Astrocyte of the cerebellum (primary cell): ENCODE measurements at places on chromosomes 6 and 20.

DNA sequence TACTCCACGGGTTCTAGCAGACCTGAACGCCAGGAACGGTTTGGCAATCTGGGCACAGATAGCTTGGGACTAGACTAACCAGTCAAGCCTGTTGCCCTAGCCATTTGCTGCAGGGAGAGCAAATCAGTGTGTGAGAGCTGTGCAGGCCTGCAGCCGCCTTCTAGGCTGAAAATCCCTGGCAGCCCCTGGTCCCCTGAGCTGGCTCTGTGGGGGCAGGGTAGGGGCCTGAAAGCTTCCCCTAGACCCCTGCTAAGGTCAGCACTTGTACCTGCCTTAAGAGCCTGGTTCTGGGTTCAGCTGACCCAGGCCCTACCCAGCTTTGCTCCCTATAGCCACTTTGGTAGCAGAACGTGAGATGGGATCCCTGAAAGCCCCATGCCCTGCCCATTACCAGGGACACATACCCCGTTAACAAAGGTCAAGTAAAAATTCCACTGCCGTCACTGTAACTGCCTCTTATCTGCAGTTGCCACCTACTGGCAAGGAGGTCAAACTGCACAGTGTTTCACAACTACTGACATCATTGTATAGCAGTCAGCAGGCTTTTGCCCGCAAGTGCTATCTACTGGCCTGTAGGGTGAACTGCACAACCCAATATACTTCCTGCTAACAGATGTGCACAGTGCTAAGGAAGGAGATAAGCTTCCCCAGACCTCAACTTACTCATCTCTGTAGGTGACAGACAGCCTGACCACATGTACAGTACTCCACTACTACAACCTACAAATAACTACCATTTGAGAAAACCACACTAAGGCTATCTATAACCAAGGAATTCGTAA lies 95.1 kb upstream of the OLIG3 start:
- no peak for DNase-seq

GRCh38 chr6:24972311-24972958 lies 36.7 kb upstream of the RIPOR2 start:
- DNase-seq: no peak

DNA sequence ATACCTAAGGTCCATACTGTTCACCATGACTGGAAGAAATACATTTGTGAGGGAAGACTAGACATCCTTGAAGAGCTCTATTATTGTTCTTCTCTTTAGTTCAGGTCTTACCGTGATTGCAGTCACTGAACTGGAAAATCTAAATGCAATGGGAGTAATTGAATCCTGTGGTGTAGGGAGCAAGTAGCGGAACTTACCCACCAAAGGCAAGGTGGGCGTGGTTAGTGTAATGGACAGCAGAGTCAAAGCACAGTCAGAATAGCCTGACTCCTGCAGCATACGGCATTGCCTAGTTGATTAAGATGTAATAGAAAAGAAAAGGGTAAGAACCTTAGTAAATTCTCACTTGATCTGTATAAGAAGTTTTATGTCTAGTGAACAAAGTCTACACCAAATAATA lies 679.7 kb upstream of the EPHA7 start:
- DNase-seq: no peak

DNA sequence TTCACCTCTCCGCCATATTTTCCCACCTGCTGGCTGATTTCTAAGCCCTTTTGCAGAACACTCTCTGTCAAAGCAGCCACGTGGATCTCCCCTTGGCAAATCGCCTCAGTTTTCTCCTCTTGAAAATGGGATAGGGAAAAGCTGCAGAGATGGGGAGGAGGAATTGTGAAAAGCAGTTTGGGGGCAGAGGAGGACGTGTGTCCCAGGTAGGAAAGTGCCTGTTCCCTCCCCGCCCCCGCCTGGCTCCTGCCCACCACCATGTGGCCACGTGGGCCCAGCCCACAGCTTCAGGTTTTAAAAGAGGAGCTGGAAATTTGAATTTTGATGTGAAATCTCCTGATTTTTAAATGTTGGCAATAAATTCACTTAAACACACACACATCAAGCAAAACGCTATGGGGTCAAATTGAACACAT lies 3.6 kb upstream of the CEBPB start:
- no peak for DNase-seq

- no peak for DNase-seq
Measured at GRCh38 chr6:165559632-165560031, 103.4 kb downstream of the PDE10A start.

DNA sequence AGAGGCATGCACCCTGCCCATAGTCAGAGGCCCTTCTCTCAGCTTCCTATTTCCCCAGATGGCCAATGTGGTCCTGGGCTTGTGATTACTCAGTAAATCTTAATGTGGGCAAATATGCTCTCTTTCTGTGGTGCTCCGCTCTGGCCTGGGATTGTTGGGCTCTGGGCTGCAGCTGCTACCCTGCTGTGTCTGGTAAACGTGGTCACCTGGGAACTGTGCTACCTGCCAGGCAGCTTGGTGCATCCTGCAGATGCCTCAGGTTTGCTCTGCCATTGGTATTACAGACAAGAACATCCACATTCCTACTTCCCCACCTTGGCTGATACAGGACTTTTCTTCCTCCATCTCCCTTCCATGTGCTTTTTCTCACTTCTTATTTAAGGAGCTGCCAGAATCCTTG lies 611.5 kb upstream of the IMPG1 start:
- DNase-seq: no peak

GRCh38 chr6:108610957-108611586 lies 50.4 kb downstream of the FOXO3 start:
- DNase-seq: no peak

GRCh38 chr6:162621246-162621645 lies 106.3 kb downstream of the PRKN start:
- peak; percentile 53 for DNase-seq

- peak; percentile 3 for DNase-seq
Measured at GRCh38 chr6:72218125-72218524, 331.8 kb downstream of the RIMS1 start.

DNA sequence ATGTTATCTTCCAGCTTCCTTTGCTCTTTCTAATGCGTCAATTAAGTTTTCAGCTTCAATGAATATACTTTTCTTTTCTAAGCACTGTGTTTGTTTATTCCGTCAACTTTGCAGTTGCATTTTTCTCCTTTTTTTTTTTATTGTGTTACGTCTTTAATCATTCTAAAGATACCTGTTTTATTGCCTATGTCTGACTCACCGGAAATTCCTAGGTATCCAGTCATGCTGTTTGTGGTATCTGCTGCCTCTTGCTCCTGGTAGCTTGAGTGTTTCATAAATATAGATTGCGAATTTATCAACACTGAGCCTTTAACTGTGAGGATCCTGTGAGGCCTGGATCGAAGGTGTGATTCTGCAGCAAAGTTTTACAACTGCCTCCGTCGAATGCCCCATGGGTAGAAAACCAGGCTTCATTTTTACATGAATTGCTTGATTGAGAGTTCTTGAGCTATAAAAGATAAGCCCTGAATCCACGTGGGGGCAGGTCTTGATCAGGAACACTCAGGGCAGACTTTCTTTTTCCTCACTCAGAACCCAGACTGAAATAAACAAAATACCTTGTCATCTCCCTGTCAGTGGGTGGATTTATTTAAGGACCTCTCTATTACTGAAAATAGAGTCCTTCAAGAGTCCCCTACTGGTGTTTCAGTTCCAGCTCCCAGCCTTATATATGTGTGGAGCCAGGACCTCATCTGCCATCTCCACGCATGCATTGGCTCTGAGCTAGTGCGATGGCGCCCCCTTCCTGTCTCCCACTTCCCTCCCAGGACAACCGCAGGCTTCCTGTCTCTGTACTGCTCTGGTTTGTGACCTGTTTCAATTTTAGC lies 60.1 kb upstream of the LRRC1 start:
- peak; percentile 71 for DNase-seq

DNA sequence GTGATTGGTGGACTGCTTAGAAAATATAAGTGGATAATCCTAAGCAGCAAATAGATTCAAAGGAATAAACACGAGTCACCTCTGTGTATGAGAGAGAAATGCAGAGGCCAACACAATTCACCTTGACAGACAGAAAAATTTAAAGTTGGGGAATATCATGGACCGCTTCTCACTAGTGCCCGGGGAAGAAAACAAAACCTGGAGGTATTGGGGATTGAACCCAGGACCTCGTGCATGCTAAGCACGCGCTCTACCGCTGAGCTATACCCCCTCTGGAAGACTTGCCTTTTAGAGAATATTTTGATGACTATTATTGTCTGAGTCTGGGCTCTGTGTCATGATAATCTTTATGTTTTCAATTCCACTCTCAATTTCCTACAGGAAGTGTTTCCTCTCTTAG lies 111.9 kb downstream of the TRIM27 start:
- no peak for DNase-seq

DNA sequence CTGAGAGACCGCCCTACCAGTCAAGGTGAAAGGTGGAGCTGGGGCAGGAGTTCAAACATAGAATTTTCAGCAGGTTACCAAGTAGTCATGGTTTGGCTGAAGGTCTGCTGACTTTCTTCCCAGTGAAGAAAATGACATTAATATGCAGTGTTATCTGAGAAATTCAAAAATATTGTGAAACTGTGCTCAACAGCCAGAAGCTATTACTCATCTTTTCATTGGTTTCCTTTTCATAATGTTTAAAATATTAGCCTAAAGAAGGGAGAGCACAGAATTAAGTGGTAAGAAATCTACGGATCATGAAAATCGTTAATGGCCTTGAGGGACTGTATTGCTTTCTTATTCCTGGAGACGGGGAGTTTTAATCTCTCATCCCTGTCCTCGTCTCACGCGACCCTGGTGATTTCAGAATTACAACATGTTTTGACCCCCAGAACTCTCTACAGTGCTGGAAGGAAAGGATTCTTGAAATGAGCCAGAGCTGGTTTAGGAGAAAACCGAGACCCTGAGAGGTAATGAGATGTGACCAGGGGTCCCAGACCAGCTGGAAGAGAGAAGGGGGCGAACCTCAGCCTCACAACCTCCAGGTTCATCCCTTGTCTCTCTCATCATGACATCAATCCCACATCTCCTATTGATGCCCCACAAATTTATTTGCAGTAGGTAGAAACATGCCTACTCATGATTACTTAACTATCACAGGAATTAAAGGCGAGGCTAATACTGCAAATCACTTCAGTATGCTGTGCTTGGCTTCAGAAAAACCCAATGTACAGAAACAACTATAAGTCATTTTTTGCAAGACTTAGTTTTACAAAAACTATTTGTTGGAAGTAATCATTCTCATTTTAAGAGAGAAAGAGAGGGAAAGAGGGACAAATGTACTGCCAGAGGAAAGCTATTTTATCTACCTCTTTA lies 209.5 kb downstream of the FNDC1 start:
- DNase-seq: no peak

DNA sequence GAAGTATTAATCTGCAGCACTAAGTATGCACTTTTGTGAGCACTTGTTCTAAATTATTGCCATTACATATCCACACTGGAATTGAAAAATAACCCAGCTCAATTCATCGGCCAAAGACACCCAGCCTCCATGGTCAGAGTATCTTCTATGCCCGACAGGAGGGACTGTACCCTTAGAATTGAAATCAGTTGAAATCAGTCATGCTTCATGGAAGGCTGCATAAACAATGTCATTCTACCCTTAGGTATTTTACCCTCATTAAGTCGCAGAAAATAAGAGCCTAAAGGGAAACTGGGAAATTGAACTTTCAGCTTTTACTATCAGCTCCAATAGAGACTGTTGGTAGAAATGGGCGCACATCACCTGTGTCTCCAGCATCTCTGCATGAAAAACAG lies 2.9 kb upstream of the RAMACL start:
- DNase-seq: no peak

- DNase-seq: no peak
Measured at GRCh38 chr20:4555188-4555890, 166.4 kb upstream of the PRND start.

GRCh38 chr20:57440678-57441509 lies 49.7 kb downstream of the RBM38 start:
- no peak for DNase-seq

DNA sequence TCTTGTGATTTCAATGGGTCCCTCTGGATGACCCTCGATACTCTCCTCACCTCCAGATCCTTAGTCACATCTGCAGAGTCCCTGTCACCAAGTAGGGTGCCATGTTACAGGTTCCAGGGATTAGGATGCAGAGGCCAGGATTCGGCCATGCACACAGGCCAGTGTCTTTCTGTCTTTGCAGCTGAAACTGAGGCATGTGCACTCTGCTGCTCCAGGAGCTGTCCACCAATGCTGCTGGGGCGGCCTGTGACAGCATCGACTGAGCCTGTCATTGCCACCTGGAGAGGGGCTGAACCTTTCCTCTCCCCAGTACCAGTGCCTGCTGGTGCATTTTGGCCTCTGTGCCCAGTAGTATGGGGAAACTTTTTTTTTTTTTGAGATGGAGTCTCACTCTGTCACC lies 4.4 kb upstream of the RBM38 start:
- no peak for DNase-seq

DNA sequence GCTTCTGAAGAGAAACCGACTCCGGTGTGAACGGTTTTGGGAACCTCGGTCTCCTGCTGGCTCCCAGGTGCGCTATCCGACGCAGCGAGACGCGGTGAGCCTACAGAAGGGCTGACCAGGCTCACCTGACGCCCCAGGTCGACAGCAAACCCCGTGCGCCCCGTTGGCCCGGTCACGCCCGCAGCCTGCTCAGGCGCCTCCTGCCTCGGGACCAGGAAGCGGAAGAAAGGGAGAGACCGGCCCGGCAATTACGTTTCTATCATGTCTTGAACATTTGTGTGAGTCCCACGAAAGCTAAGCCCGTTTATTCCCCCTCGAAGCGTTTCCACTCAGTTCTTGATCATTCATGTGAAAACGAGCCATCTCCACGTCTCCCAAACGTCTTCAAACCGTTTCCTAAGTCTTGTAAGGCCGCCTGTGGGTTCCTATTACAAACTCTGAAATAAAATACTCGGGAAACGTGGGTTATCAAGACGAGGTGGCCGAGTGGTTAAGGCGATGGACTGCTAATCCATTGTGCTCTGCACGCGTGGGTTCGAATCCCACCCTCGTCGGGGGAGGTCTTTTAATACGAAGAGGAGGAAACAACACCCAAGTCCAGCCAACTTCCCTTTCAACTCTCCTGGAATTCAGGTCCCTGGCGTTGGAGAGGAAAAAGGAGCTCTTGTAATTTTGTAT lies 150.5 kb upstream of the PRSS16 start:
- peak; percentile 9 for DNase-seq

- DNase-seq: no peak
Measured at GRCh38 chr6:108252055-108252454, 8.8 kb downstream of the SNX3 start.

DNA sequence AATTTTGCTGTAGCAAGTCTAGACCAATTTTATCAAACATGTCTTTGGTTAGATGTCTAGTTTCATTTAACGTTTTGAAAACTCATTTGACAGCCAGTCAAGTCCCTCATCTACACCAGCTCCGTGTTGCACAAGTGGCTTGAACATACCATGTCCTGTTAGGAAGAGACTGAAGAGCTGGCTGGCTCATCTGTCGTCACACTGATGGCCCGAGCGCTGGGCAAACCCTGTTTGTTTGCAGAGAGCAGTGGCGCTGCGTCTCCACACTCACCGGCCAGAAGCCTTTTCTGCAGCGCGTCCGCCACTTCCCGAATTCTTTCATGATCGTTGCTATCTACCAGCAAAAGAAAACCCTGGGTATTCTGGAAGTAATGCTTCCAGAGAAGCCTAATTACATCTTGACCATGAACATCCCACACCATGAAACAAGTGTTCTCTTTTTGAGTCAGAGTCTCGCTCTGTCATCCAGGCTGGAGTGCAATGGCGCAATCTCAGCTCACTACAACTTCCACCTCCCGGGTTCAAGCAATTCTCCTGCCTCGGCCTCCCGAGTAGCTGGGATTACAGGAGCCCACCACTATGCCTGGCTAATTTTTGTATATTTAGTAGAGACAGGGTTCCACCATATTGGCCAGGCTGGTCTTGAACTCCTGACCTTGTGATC lies 10.7 kb upstream of the TCFL5 start:
- DNase-seq: no peak

- DNase-seq: no peak
Measured at GRCh38 chr6:87340230-87340629, 4.4 kb upstream of the C6orf163 start.
